ENCODE measurements at places on chromosomes 4 and X.

DNA sequence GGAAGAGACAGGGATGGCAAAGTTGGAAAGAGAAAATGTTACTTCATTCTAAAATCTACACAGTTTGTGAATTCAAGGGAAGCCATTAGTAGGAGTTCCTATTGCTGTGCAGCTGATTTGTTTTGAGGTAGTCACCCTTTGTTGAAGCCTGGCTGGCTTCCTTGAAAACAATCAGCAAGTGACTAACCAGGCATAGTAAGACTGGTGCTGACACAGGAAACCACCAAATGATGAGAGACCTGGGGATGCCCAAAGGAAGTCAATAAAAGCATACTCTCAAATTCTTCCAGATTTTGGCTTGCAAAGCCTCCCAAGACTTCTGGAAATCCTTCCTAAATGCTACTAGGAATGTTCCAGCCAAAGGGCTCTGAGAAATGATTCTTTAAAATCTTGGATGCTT, 23.9 kb upstream of the PRDM8 start:
- no peak for DNase-seq

GRCh38 chr4:174874898-174875297, 43.3 kb upstream of the ADAM29 start:
- no peak for DNase-seq

DNA sequence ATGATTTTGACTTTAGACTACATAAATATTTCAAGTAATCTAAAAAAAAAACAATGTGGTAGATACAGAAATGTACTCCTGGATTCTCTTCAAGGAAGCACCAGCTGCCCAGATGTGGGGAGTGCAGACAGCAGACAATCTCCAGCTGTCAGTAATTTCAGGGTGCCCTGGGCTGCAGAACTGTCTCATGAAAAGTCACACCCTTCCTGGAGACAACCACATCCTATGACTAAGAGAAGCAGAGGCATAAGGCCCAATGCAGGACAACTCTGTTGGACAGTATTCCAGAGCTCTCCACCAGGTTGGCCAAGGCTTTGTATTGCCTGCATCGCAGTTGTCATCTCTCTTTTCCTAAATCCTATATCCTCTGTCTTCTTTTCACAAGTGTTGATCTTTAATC, 34.4 kb upstream of the BLTP1 start:
- DNase-seq: no peak

DNA sequence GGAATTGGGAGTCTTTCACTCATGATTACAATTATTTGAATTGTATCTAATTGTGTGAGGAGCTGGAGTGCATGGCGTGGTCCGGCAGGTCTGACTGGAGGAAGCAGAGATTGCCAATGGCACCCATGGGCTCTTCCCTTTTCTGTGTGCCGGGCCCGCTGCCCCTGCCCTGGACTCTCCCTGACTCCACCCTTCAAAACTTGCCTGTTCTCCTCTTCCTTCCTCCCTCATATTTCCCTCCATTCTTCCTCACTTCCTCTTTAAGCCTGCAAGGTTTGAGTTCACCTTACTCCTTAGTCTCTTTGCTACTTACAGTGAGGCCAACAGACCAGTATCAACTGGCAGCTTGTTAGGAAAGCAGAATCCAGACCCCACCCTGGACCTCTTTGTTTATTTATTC, 6.5 kb upstream of the STBD1 start:
- DNase-seq: no peak

DNA sequence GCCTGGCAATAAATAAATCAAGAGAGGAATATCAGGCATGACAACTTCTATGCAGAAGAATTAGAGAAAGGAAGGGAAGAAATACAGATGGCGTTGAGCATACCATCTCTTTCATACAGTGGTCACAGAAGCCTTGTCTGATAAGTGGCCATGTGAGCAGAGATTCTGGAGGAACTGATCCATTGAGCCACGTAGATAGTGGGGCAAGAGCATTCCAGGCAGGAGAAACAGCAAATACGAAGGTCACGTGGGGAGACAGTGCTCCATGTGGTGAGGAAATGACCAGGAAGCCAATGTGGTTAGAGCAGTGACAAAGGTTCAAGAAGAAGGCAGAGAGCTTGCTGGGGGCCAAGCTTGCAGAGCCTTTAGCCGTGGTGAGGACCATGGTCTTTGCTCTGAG, 226.7 kb upstream of the NOCT start:
- DNase-seq: no peak

DNA sequence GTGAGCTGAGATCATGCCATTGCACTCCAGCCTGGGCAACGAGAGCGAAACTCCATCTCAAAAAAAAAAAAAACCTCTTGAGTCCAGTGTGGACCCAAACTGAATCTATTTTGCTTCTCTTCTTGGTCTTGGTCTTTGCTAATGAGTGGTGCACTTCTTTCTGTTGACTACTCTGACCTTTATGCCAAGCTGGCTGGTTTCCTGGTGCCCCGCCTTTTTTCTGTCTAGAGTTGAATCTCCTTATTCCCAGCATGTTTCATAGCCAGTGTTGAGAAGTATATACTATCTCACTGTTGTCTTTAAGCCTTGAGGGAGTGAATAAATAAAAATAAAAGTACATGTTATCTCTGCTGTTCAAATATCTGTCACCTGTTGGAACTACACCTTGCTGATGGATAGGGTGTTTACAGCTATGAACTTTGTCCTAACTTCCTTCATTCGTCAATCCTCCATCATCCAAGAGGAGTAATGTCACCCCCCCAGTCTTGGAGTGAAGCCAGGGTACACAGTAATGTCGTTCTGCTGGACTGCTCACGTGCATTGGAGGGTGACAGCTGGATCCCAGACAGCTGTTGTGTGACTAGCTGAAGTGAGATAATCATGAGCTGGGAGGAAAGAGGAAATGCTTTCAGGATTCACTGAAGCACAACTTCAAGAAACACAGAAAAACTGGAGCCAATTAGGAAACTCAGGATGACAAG, 99.3 kb upstream of the PRKG2 start:
- DNase-seq: peak; percentile 77

GRCh38 chr4:177051473-177052060, 258.1 kb upstream of the NEIL3 start:
- no peak for DNase-seq

GRCh38 chrX:10598540-10598939, 21.8 kb downstream of the MID1 start:
- DNase-seq: peak; percentile 39

Measured in NCI-H2171 treated with DMSO at 0.1 percent for 48 hours (cell line).